Calu3 (cell line): ENCODE measurements at places on chromosomes 5 and 9.

DNA sequence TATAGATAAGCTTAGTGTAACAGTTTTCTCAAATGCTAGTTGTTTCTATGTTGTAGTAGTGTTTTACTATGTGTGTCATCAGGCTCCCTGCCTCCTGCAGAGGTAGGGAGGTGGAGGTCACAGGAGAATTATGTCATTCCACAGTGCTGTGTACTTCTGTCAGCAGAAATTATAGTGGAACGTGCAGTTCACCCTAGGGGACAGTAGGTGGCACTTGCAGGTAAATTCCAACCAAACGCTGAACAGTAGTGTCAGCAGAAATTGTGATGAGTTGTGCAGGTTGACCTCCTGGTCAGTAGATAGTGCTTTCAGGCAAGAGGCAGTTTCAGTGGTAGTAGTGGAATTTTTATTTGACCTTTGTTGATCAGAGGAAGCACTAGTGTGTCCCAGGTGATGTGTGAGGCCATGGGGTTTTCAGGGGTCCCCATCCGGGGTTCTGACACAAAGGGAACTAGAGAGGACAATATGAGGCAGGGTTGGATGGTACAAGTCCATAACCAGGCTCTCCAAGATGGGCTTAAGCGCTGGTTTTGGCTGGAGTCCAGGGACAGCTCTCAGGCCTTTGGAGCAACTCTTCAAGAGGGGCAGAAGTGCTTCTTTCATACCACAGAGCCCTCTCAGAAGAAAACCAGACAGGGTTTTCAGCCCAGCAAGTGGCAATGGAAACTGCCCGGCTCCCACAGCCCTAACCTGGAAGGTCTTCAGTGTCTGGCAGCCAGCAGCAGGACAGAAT is 402.9 kb downstream of the CYLC2 start:
- peak; percentile 56 for DNase-seq

- DNase-seq: no peak
Observed at GRCh38 chr5:57724836-57725235, 242.2 kb upstream of the ACTBL2 start.

DNA sequence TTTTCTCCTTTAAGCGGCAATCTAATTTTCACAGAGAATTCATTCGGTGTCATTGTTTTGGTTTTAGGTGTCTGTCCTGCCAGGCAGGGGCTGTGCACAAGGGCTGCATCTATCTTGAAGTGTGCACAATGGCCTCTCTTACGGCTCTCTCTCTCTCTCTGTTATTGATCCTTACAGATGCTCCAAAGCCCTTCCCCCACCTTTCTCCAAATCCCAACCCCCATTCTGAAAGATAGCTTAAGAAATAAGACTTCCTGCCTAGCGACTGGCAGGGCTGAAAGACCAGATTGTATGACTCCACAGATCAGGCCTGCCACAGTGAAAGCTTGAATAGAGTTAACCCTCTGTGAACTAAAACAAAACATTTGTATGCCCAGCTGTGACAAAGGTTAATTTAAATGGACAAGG is 86.5 kb upstream of the NR5A1 start:
- no peak for DNase-seq

GRCh38 chr5:15097552-15097951 is 226.0 kb upstream of the ANKH start:
- DNase-seq: no peak

- no peak for DNase-seq
Observed at GRCh38 chr9:126517833-126518356, 95.8 kb upstream of the LMX1B start.

DNA sequence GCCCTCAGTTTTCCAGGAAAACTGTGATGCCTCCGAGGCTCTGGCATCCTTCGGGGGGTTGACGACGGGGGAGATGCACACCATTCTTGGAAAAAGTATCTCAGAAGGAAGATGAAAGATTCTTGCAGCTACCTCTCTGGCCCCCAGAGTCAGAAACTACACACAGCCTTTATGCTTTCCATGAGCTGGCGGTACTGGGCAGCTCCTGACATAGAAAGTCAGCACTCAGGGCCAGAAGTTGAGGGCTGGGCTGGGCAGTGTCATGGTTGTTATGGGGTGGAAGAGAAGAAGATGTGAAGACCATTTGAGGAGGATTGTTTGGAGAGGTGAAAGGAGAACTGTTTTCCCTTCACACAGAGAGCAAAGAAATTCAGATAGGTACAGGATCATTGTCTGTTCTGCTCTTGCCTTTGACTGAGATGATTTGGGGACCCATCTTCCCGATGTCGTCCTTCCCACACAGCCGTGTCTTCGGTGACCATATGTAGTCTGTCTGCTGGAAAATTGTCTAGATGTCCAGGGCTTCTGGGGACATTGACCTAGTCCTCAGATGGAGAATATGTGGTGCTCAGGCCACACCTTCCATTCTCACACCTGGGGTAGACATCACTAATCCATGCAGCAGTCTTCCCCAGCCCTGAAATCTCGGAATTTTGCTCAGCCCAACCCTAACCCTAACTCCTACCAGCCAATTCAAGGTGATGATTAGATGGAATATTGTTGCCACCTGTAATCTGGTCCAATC is 237.1 kb downstream of the CACNA1B start:
- no peak for DNase-seq

- peak; percentile 11 for DNase-seq
Observed at GRCh38 chr5:72166070-72166979, 59.0 kb downstream of the MAP1B start.

DNA sequence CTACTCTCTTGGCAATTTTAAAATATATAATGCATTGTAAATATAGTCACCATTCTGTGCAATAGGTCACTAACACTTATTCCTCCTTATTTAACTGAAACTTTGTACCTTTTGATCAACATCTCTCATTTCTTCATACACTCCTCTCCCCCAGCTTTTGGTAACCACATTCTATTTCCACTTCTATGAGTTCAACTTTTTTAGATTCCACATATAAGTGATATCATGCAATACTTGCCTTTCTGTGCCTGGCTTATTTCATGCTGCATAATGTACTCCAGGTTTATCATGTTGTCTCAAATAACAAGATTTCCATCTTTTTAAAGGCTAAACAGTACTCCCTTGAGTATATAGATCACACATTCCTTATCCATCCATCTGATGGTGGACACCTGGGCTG is 188.8 kb downstream of the NXNL2 start:
- DNase-seq: no peak

DNA sequence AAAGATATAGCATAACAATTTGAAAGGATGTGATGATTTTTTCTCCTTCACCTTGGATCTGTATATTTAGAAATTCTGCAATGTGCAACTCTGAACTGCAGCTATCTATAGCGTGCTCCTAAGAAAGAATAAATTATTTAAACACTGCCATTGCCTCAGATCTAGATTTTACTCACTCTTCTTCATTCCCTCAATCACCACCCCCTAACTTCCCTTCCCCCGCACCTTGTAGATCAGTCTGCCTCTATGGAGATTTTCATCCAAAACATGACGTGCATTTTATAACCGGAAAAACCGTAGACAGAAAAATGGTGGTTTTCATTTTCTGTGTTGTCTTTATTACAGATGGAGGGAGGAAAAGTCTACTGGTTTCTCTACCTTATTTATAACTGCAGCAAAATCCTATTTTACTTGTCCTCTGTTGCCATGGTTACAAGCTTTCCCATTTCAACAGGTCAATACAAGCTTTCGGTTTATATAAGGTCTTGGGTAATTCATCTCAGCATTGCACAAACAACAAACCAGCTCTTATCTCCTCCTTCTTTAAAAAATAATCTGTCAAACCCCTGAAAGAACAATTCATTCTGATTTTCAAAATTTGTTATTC is 480.0 kb downstream of the TAF11L14 start:
- DNase-seq: no peak

- no peak for DNase-seq
Observed at GRCh38 chr9:123318202-123318601, 37.8 kb upstream of the CRB2 start.

DNA sequence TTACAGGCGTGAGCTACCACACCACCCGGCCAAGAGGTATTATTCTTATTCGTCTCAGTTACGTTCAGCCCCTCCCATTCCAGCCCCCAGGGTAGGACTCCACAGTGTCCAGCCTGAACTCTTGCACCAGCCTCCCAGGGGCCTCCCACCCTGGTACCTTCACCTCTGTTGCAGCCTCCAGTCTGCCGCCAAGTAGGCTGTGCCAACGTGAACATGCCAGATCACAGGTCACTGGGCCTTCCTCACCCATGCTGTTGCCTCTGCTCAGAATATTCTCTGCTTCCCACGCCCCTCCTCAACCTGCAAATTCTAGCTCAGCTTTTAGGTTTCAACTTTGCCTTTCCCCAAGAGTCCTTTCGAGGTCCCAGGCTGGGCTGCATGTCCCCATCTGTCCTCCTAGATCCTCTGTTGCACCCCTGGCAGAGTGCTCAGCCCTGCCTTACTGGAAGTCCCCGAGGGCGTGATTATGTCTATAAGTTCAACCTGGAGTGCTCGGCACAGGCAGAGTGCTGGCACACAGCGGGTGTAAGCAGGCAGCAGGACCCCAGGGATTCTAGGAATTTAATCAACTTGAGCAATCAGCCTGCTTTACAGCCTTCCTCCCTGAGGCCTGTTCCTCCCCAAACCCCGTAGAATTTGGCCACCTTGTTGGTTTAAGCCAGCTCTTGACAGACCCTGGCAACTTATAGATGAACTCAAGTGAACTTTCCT is 13.1 kb upstream of the STXBP1 start:
- no peak for DNase-seq

GRCh38 chr5:82620957-82621600 is 342.9 kb upstream of the RPS23 start:
- DNase-seq: no peak

DNA sequence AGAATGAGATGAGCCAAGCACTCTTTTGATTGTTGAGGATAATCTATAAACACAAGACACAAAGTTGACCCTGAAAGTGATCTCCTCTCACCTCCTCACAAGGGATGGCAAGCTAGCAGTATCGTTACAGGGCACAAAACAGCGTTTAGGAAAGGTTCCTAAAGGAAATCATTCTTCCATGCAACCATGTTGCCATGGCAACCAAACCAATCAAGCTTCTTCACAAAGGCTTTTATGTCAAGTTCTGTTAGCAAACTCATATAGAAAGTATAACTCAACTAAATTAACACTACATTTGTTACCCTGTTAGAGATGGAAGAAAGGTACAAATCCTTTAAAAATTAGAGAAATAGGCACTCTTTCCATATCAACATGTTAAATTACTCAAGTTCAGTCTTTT is 1016.8 kb upstream of the DMAC1 start:
- no peak for DNase-seq

- DNase-seq: no peak
Observed at GRCh38 chr5:34648840-34649158, 7.3 kb upstream of the RAI14 start.

- peak; percentile 86 for DNase-seq
Observed at GRCh38 chr5:134004626-134005416, at the start of gene VDAC1. Gene VDAC1, minus strand, starts transcription at chr5:134004975. Its CDS starts 11,963 bp downstream, at chr5:133993012.

GRCh38 chr9:3760031-3760430 is 234.2 kb upstream of the RFX3 start:
- peak; percentile 31 for DNase-seq

GRCh38 chr9:12667892-12668291 is 25.3 kb upstream of the TYRP1 start:
- no peak for DNase-seq

DNA sequence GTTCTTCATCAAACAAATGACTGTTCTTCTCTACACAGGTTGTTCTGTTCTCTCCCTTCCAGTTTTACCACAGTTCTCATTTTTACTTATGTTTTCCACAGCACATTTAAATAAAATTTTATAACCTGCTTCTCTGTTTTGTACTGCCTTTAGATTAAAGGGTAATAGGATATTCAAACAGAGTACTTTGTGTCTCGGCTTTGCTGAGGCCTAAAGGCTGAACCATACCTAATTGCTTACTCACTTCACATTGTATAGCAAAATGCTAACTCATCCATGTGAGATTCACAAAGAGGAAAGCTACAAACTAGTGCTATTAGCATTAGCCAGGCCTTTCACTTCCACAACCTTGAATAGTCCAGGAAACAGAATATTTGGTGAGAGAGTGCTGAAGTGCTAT is 200.3 kb downstream of the TRPM3 start:
- DNase-seq: no peak

GRCh38 chr5:2901511-2901910 is 150.0 kb upstream of the IRX2 start:
- DNase-seq: no peak

- DNase-seq: no peak
Observed at GRCh38 chr5:170293273-170293672, 4.3 kb downstream of the LCP2 start.

GRCh38 chr5:43192558-43193180 is 644 bp downstream of the NIM1K start:
- peak; percentile 5 for DNase-seq

DNA sequence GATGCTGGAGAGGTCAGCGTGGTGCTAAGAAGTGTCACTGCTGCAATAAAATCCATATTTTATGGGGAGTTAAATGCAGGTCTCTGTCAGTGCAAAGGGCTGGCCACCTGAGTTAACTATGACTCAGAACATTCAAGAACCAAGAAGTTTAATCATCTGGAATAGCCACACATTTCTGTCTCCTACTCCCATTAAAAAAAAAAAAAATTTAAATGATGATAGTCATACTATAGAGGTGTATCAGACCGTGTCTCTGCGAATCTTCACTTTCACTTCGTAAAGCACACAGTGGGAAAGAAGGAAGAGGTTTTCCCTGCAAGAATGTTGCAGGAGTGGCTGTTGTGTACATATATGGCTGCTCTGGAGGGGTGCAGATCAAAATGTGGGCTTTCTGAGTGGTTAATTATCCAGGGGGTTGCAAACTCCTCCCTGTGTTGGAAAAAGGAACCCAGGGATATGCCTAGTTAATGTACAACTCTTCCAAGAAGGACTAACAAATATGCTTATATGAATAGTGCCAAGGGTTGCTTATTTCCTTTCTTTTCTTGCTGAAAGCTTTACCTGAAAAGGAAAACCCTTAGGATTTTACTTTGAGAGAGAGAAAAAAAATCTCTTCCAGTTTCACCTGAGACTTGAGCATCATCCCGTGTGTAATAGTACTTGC is 1.5 kb downstream of the CDH6 start:
- DNase-seq: no peak

DNA sequence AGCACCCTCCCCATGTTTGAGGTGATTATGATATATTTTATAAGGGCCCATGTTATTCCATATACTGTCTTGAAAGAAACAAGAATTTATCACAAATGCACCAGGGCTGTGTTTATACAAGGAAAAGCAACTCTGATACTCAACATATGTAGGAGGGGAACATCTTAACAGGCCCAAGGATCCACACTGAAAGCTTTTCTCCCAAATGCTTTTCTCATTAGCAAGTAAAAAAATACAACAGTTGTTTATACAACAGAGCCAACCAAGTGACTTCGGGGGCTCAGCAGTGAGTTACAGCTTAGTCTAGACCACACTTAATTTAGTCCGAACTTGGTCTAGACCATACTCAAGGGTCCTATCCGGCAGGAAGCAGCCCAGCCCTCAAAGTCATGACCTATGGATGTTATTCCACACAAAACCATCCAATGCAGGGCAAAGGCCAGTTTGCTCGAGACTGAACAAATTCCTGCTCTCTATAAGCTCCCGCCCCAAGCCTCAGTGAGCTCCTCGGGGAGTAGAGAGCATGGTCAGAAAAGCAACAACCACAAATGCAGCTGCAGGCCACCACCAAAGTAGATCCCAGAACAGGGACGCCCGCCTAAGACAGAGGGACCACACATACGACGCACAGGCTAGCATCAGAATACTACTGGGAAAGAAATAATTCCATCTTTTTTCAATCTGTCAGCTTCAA is 6.8 kb downstream of the GZMK start:
- DNase-seq: no peak

GRCh38 chr9:138100711-138101350 is 223.2 kb downstream of the CACNA1B start:
- no peak for DNase-seq

- no peak for DNase-seq
Observed at GRCh38 chr5:121630402-121630801, 221.3 kb upstream of the FTMT start.
